ENCODE measurements at places on chromosomes 12 and 14.

DNA sequence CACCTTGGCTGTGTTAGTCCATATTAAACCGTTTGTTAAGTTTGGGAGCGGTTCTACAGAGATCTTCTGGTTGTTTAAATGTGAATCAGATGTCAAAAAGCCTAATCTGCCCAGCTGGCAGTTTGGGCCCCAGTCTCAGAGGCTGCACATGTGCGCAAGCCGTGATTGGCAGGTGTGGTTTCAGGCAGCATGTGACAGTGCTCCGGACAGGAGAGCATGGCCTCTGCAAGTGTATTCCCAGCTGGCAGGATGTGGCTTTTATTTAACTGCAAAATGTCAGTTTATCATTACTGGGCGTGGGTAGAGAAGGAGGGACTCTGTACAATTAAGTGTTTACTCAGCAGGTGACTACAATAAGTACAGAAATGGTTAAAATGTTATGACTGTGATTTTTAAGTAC, 77.5 kb downstream of the PELI2 start:
- DNase-seq: no peak

DNA sequence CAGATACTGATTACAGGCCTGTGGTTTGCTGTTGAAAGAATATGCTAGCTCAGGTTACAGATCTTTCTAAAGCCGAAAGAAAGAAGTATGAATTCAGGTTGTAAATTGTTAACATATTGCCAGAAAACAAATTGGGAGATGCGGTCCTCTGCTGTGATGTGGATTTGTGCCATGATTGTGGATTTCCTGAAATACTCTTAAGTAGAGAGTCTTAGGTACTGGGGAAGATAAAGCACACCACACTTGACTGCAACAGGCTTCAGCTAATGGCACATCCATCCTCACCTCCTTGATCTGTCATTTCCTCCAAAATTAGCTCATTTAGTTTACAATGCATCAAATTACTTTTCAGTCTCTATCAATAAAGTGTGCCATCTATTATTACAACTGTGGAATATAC, 279.2 kb downstream of the SYT1 start:
- no peak for DNase-seq

- no peak for DNase-seq
Observed at GRCh38 chr14:69611172-69612013, at the start of gene SUSD6. SUSD6 (plus strand) TSS chr14:69611596; CDS start chr14:69658593, 46,997 bp downstream.

DNA sequence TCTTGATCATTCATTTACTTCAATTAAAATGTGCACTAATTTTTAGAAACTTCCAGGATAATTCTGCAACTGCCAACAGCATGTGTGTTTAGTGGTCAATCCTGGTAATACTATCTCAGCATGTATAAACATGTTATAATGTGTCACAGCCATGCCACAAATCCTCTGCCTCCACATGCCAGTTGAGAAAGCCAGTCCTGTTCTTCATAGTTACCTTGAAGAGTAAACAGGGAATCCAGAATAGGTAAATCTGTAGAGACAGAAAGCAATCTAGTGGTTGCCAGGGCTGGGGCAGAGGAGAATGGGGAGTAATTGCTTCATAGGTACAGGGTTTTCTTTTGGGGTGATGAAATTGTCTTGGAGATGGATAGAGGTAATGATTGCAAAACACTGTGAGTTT, 85.9 kb downstream of the ARMH4 start:
- DNase-seq: no peak

GRCh38 chr12:8913702-8914032, 642 bp upstream of the PHC1 start:
- no peak for DNase-seq

DNA sequence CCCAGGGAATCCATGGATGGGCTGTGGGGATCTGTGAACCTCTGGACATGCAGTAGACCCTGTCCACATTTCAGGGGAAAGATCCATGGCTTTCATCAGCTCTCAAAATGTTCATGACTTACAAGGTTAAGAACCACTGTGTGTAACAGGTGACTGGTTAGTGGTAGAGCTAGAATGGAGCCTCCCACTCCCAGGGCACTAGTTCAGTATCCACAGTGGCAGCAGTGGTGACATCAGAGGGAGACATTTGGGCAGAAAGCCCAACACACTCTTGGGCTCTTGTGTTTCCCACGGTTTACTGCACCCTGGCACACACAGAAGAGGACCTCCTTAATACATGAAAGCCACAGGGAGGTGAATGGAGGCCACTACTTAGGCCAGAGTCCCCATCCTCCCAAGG, 9.1 kb downstream of the KRT74 start:
- DNase-seq: no peak

GRCh38 chr12:43004908-43005307, 415.4 kb upstream of the PRICKLE1 start:
- DNase-seq: no peak

DNA sequence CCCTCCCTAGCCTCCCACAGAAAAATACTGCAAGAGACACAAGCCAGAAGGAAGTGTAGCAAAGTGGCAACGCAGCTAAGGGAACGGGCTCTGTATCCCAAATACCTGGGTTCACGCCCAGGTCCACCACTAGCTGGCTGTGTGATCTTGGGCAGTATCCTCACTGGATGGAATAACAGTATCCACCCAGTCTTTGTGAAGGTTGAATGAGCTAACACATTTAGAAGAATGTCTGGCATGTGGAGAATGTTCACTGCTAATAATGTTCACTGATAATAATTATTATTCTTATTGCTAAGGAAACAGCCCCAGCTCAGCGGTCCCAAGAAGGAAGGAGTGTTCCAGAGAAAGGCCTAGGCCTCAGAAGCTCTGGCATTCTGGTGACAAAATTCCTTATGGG, 70.9 kb downstream of the VWF start:
- peak; percentile 66 for DNase-seq

DNA sequence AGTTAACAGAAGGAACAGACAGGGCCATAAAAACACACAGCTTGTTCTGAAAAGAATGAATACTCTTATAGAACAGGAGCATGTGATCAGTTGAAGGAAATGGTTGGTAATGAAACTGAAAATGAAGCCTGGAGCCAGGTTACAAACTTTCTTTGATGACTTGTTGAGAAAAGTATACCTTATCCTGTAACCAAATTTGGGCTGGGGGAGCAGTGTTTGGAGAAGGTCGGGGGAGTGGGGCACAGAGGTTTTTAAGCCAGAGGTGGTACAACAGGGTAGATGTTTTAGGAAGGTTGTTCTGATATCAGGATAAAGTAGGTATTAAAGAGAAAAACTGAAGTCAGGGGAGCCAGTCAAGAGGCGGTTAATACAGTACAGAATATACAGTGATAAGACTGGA, 8.2 kb downstream of the GOLT1B start:
- DNase-seq: no peak

GRCh38 chr14:61569308-61569707, 126.0 kb upstream of the HIF1A start:
- DNase-seq: no peak

GRCh38 chr14:74577247-74577947, 34.6 kb downstream of the LTBP2 start:
- DNase-seq: no peak

DNA sequence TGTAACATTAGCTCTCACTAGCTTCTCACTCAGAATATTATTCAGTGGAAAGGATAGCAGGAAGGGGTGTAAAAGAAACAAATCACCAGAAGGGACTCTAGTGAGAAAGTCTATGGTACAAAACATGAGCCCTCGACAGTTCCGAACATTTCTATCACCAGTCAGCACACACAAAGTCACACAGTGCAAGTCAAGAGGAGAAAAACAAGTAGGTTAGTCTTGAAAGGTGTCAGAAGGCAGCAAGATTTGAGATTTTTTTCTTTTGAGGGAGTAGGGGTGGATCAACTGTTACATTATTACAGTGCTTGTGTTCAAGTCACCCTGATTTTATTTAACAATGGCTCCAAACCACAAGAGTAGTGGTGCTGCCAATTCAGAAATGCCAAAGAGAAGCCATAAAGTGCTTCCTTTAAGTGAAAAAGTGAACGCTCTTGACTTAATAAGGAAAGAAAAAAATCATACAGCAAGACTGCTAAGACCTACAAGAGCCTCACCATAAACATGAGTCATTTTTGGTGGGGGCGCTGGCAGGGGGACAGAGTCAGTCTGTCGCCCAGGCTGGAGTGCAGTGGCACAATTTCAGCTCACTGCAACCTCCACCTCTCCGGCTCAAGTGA, 42.3 kb downstream of the GNS start:
- no peak for DNase-seq

GRCh38 chr12:8852119-8852518, 29.7 kb downstream of the A2ML1 start:
- no peak for DNase-seq

- no peak for DNase-seq
Observed at GRCh38 chr12:108814462-108815211, 42.7 kb downstream of the SSH1 start.

DNA sequence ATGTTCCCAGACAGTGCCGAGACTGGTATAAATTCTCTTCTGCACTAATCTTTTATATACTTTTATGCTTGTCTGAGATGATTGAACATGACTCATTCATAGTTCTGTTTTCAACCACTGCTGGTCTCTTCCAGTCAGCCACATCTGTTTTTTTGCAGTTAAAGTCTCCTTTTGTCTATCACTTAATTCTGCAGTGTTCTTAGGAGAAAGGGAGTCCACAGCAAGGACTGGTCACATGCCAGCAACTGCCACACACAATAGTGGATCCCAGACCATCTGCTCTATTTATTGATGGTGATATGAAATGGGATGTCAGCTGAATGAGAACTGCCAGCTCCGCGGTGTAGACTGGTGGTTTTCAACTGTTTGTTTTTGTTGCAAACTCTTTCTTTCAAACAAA, 379.8 kb downstream of the MED13L start:
- no peak for DNase-seq

GRCh38 chr14:72975770-72976169, 49.5 kb downstream of the DCAF4 start:
- no peak for DNase-seq

DNA sequence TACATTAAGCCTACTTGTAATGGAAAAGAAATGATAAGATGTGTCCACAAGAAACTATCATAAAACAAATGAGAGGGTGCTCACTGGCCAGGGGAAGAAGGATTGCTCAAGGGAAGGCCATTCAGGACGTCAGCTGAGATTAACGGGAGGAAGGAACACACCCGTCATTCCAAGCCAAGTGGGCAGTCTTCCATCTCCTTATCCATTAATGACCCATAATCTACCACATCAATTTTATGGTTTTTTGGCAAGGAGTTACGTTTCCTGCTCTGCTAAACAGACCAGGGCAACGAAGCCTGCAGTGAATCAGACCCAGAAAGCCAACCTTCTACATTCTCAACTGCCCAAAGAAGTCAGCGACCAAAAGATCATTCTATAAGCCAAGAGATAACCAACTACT, 25.1 kb downstream of the PRKAB1 start:
- peak; percentile 81 for DNase-seq

DNA sequence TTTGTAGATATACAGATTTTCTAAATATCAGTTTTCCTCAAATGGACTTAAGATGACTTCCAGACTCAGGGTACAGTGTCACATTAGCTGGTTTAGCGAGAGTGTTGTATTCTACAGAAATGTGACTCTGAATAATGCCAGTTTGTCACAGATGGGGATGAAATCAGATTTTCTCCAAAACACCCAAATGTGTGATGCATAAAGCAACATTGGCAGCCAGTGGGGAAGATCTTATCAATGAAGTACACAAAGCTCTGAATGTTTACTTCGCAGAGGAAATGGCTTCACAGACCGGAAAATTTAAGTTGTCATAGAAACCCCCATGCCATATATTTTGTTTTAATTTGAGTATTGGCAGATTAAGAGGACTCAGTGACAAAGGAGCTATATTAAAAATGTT, 29.9 kb downstream of the ANO4 start:
- DNase-seq: no peak

DNA sequence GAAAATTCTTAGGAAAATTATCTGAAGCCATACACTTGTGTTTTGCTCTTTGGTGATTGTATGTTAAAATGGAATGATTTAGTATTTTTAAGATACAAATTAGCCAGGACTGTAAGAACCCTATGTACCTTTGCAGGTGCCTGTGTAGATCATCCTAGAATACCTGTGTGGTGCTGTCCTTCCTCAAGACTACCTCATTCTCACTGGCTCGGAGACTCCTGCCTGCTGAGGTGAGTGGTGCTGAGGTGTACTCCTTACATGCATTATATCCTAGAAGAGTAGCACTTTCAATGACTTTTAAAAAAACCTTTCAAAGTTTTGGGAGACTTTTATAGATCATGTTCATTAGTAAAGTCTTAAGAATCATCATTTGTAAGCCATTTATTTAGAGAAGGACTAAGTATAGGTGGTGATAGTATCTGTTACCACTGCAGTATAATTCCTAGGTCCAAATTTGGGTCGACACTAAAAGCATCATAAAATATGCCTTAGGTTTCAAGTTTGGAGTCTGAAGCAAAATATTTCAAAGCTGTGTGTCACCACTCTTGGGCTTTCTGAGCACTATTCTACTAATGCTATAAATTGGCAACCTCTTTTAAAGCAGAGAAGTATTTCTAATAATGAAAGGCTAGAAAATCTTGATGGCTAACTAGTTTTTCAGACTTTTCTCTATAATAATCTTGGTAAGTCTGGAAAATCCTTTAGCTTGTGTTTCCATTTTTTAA, 36.6 kb downstream of the RASSF8 start:
- DNase-seq: no peak

GRCh38 chr14:105601360-105602242, 75.2 kb downstream of the TMEM121 start:
- DNase-seq: no peak

- DNase-seq: no peak
Observed at GRCh38 chr12:87782838-87783237, 246.4 kb downstream of the C12orf50 start.
